ENCODE measurements at places on chromosomes 2 and 18.

DNA sequence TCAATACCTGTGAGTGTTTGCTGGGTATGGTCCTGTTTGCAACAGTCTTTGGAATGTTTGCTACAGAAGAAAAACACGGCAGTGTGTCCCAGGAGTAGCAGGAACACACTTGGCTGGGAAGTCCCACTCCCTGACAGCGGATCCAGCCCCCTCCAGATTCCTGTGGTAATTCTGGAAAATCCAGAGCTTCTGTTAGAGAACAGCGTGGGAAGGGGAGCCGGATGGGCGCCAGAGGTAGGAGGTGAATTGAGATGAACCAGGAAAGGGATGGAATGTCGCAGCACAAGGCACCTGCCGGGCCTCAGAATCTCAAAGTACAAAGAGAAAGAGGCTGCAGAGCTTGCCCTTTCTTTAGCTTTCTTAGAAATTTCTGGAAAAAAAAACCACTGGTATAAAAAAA is 221.9 kb downstream of the MYT1L start:
- DNase-seq = no peak

DNA sequence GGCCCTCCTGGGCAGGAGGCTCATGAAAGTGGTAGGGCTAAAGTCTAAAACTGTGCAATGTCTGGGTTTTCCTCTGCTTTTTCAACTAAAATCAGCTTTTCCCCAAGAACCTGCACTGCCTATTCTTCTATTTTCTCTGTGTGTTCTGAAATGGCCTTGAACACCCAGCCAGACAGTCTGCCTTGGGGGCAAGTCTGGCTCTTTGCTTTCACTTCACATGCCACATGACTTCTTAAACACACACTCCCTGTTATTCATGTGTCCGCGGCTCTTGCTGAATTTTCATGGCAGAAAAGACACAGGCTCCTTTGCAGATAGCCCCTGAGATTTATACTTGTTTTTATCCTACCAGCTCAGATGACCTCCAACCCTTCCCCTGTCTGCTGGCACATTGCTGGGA is 10.6 kb upstream of the RPIA start:
- no peak for DNase-seq

GRCh38 chr2:240269380-240269779 is 128.9 kb upstream of the OTOS start:
- no peak for DNase-seq

DNA sequence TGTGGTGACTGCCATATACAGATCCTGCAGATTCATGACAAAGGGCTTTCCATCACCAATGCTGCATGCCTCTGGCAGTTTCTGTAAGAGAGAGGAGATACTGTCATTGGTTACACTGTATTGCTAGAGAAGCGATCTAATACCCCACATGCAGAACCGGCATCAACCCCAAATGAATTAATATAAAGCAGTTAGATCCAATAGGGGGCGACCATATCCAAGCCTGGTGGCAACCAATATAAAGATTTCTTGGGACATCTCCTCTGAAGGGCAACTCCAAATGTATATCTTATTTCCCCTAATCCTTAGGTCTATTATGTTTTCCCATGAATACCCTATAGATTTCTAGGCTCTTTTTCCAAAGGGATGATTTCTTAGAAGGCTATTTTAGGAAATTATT is 17.4 kb upstream of the IHH start:
- DNase-seq = no peak

GRCh38 chr18:50751490-50751889 is 68.3 kb downstream of the MRO start:
- no peak for DNase-seq

DNA sequence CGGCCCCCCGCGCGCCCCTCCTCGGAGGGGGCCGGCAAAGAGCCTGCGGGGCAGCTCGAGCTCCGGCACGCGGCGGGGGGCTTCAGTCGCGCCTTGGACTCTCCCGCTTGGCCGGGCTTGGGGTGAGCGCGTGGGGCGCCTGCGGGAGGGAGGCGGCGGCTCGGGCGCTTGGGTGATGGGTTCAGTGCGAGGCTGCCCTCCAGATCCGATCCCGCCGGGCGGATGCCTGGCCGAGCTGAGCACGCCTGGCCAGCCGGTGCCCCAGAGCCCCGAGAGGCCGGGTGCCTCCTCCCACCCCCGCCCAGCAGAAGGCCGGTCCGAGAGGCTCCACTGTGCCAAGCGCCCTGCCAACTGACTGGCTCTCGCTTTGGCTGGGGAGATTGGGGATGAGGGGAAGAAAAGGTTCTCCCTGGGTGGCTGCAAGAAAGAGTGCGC is 273 bp upstream of the NXPH2 start:
- no peak for DNase-seq

GRCh38 chr2:178482437-178482836 is 2.2 kb downstream of the PLEKHA3 start:
- no peak for DNase-seq

DNA sequence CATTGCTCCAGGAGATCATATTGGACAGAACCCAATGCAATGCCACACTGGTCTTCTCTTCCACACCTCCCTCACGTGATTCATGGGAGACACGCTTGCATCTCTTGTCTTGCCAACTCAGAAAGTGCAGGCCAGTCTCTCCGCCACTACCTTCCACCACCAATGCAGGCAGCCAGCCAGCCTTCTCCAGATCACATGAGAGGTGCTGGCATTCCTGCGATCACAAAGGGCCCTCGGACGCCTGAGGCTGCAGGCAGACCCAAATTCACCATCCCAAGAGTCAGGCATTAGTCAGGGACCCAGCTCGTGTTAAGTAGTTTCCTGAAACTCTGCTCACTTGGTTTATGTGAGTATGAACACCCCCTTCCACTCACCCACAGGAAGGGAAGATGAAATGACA is 437.0 kb upstream of the ETAA1 start:
- DNase-seq = no peak

DNA sequence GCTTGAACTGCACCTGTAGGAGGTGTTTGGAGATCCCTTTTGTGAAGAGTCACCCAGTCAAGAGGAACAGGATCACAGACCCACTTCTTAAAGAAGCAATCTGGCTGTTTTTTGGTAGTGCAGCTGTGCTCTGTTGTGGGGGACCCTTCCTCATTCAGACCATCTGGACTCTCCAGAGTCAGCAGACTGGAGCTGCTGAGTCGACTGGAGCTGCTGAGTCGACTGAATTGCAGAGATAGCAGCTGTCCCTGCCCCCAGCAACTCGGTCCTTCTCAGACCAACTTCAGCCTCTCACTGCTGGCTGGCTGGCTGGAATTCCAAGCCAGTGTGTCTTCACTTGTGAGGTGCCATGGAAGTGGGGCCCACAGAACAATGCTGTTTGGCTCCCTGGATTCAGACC is 56.8 kb downstream of the GTF3C3 start:
- no peak for DNase-seq

GRCh38 chr2:63790906-63791305 is 50.8 kb upstream of the UGP2 start:
- DNase-seq = no peak

DNA sequence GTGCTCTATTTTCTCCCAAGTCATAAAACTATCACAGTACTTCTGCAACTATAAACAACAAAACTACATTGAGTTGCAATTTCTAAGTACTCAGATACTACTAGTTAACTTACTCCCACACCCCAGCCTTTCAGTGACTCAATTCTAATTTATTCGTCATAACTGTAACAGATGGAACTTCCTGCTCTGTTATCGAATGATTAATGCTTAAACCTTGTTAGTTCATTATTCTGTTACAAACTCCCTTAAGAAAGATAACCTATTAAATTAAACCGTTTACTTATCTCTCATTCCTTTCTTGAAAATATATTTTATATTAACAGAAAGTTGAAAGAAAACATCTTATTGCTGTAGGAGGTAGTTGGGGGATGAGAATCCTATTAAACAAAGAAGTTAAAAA is 17.0 kb downstream of the TNFAIP6 start:
- no peak for DNase-seq

DNA sequence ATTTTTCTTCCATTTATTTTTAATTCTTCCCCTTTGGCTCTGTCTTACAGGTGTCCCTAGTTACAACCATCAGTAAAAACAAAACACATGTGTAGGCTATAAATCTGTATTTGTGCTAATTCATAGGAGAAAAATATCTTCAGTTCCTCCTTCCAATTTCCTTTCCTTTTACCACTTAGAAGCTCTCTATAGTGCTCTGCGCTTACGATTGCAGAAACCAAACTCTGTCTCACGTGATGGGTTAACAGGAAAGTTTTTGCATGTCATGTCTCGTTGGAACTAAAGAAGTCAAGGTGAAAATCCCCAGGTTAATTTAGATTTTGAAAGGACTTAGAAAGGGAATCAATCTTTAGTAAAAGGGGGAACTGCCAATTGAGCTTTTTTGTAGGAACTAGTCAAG is 1390.5 kb upstream of the ZEB2 start:
- DNase-seq = no peak

DNA sequence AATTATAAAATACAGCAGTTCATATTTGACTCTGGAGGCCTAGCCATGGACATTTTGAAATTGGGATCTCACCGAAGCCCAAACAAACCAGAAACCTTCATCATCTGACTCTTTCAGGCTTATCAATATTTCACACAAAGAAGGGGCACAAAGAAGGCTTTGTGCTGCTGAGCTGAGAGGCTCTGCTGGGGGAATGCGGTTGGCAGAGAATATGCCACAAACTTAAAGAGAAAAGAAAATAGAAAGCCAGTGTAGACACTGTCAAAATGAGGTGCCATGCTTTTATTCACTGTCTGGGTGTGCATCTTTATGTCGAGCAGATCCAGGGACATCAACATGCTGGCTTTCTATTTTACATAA is 162.6 kb downstream of the QPCT start:
- no peak for DNase-seq

- DNase-seq = no peak
Observed at GRCh38 chr2:172056293-172056692, 29.0 kb upstream of the DLX1 start.

DNA sequence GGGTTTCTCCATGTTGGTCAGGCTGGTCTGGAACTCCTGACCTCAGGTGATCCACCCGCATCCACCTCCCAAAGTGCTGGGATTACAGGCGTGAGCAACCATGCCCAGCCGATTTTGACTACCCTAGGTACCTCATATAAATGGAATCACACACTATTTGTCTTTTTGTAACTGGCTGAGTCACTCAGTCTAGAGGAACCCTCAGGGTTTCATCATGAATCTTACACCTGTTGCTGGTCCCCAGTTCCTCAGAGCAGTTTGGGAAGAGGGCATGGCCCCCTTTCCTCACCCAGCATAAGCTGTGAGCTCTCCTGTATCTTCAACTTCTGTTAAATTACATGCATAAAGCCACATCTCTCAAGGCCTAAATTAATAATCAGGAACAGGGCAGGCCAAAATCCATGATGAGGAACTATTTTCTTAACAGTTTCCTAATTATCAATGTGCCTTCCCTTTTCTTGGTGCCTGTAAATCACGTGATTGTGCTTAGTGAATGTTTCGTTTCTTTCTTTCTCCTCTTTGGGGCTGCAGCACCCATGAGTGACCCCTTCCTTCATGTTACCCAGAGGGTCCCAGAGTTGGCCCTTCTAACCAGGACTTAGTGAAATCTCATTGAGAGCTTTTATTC is 20.9 kb downstream of the DYSF start:
- no peak for DNase-seq

- no peak for DNase-seq
Observed at GRCh38 chr2:121103960-121104359, 181.0 kb downstream of the TFCP2L1 start.

GRCh38 chr2:161123531-161124030 is 36.6 kb upstream of the TANK start:
- DNase-seq = no peak

DNA sequence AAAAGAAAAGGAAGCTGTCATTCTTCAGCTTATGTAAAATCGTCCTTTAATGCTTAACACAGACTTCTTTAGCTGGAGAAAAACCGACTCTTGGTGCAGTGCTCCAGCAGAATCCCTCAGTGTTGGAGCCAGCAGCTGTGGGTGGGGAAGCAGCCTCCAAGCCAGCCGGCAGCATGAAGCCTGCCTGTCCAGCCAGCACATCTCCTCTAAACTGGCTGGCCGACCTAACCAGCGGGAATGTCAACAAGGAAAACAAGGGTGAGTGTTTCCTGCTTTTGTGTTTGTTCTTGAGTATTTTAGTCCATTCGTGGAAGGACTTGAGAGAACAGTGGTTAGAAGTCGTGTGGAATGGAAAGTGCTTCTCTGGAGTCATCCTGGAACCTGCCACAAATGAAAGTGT is 38.9 kb downstream of the KDM3A start:
- DNase-seq = no peak

DNA sequence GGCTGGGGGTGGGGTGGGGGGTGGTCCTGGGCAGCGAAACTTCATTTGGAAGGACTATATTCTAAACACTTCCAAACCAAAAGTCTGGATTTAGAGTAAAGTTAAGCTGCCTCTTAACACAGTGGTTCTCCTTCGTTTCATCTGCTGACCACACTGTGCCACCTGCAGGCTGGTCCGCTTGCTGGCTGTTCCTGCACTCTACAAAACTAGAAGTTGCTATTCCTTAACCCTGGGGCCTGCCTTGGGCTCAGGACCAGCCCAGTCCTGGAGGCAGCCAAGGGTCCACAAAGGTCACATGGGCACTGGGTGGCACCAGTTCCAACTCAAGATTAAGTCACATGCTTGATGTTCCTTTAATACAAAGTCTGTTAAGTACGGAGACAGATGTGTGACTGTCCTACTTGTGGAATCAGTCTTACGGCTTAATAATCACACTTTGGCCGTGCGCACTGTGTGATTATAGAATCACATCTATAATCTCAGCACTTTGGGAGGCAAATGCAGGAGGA is 195.4 kb downstream of the FAM210A start:
- no peak for DNase-seq

DNA sequence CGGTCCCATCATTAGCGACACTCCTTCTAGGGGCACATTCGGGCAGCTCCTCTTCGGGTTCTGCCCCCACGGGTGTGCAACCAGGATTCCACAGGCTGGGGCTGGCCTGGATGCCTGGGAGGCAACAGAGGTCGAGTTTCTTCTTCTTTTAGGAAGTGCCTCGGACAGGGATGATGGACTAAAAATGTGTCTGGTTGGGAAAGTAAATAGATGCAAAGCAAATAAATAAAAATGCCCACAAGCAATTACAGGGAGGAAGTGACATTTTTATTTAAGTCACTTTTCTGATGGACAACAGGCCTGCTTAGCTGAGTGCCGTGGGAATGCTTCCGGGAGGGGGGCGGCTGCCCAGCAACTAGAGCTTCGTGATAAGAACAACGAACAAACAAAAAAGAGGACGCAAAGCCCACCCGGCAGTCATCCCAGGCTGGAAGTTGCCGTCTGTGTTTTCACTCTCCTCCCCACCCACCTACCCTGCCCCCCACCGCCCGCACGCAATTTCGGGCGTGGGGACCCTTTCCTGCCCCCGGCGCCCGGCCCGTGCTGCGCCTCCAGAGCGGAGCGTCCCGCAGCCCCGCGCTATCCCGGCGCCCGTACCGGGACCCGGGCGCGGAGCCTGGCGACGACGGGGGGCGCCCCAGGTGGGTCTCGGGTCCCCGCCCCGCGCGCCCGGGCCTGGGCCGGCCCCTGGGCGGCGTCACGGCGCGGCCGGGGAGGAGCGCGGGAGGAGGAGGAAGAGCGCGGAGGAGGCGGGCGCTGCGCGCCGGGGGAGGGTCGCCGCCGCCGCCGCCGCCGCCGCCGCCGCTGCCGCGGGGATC is 412 bp upstream of the NCK2 start:
- DNase-seq = peak; percentile 52

- no peak for DNase-seq
Observed at GRCh38 chr2:238586931-238587775, 160.4 kb downstream of the ASB1 start.

GRCh38 chr2:43538034-43538670 is 57.7 kb downstream of the THADA start:
- DNase-seq = no peak

- no peak for DNase-seq
Observed at GRCh38 chr18:4319738-4320677, 135.1 kb downstream of the DLGAP1 start.
